CD4-positive, alpha-beta T cell treated with Interleukin-21 for 1 hour (primary cell): ENCODE measurements at places on chromosomes 6 and 20.

- DNase-seq = no peak
Observed at GRCh38 chr6:113068570-113068969, 721.4 kb downstream of the RFPL4B start.

GRCh38 chr6:30453508-30454116, 35.7 kb upstream of the HLA-E start:
- peak; percentile 86 for DNase-seq

DNA sequence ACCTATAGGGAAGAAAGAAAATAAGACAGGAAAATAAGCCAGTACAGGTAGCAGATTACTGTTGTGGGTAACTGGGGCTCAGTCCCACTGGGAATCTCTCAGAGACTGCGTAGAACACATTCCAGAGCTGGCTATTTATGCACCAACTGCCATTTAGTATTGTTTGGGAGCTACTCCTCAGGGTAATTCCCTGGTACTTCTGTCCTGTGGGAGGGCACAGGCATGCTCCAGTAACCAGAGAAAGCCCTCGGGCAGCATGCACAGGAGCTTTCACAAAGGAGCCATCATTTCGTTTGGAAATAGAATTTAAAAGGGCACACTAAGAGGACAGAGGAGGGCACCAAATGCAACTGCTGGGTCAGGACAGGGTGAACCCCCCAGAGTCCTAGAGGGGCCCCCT, 148.0 kb upstream of the LRFN2 start:
- no peak for DNase-seq

GRCh38 chr6:161598896-161599295, 325.0 kb upstream of the AGPAT4 start:
- DNase-seq = no peak

GRCh38 chr6:72826037-72826436, 204.2 kb downstream of the KCNQ5 start:
- DNase-seq = no peak

- DNase-seq = no peak
Observed at GRCh38 chr6:57075092-57075491, 14.9 kb upstream of the ZNF451 start.

GRCh38 chr20:35901678-35902544, 52.4 kb downstream of the SCAND1 start:
- no peak for DNase-seq

DNA sequence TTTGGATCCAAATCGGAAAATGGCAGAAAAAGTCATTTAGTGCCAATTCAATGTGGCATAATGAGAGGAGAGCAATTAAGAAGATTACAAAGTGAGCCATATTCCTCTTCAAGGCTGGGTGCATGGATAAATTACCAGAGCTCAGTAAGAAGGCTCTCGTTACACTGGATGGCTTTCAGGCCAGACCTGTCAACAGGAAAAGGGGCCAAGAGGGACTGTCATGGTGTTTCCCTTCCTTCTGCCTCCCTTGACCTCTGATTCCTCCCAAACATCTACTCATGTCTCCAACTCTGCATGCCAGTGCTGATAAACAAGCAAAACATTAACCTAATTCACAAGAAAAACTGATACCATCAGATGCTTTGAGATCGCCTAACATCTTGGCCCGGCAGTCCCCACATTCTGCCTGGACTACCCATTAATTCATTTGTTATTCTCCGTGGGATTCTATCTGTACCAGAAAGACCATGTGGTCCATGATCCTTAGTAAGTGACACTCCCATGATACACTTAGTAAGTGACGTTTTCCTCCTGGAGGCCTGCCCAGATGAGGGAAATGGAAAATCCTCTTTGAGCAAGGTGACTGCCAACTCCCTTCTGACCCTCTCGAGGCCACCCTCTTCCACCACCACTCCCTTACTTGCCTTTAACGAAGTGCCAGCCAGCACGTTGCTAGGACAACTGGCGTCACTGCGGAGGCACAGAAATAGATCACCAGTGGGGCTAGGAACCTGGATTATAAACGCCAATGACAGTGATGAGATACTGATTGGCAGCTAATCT, 239.2 kb downstream of the GMPR start:
- DNase-seq = no peak

DNA sequence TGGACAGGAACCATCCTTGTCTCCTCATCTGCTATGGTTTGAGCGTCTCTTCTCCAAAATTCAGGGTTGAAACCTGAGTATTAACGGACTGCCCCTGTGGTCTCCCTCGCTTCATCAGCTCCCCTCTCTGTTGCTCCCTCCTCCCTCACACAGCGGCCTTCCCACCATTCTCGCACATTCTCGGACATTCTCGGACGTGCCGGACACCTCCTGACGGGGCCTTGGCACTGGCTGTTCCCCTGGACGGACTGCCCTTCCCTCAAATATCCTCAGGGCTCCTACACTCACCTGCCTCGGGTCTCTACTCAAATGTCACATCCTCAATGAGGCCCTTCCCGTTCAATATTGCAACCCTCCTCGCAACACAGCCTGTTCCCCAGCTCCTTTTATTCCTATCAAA, 115.8 kb downstream of the TBC1D7 start:
- no peak for DNase-seq

DNA sequence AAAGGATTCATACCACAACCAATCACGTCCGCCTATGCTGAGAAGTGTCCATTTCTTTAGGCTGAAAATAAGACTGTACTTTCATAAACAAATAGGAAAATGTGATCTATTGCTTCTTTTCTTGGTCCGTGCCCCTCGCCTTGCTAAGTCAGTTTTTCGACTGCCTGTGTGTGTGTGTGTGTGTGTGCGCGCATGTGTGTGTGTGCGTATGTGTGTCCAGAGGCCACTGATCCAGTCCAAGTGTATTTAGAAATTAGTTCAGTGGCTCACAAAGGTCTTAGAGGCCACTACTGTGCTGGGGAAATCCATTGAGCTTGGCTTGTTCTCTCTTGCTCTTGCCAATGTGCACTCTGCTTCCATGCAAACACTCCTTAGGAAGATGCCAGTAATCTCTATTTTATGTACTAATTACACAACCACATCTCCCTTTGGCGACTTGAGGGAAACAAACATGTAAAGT, 50.5 kb downstream of the SLC22A23 start:
- DNase-seq = no peak

- DNase-seq = no peak
Observed at GRCh38 chr6:56756219-56756789, 113.6 kb upstream of the DST start.

- no peak for DNase-seq
Observed at GRCh38 chr6:36633915-36634314, 39.8 kb downstream of the SRSF3 start.

- no peak for DNase-seq
Observed at GRCh38 chr6:112781241-112781640, 434.1 kb downstream of the RFPL4B start.

GRCh38 chr20:50360921-50361320, 149.3 kb upstream of the PTPN1 start:
- no peak for DNase-seq

GRCh38 chr6:24947636-24948035, 11.9 kb upstream of the RIPOR2 start:
- DNase-seq = no peak

- no peak for DNase-seq
Observed at GRCh38 chr20:60631585-60632287, 620.3 kb upstream of the CDH4 start.

DNA sequence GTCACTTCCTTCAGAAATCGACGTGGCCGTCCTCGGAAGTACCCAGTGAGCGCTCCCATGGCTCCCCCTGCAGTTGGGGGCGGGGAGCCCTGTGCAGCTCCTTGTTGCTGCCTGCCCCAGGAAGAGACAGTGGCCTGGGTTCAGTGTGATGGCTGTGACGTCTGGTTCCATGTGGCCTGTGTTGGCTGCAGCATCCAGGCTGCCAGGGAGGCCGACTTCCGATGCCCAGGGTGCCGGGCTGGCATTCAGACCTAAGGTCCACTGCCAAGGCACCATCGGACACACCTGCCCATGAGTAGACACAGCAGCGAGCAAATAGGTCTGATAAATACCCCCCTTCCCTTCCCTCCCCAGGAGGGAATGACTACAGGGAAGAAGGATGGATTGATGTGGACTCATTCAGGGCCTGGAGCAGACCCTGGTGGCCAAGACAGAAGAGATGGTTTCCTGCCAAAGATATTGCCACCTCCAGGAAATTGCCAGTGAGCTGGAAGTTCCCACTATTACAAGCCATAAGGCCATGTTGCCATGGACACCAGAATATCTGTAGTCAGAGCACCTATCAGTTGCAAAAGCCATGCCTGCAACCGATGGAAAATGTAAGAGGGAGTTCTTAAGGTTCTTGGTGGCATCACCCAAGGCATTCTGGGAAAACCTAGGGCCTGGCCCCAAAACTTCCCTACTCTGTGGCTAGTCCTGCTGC, 4.2 kb downstream of the TCF19 start:
- DNase-seq = no peak

- no peak for DNase-seq
Observed at GRCh38 chr20:43383026-43383795, 74.5 kb upstream of the SRSF6 start.

DNA sequence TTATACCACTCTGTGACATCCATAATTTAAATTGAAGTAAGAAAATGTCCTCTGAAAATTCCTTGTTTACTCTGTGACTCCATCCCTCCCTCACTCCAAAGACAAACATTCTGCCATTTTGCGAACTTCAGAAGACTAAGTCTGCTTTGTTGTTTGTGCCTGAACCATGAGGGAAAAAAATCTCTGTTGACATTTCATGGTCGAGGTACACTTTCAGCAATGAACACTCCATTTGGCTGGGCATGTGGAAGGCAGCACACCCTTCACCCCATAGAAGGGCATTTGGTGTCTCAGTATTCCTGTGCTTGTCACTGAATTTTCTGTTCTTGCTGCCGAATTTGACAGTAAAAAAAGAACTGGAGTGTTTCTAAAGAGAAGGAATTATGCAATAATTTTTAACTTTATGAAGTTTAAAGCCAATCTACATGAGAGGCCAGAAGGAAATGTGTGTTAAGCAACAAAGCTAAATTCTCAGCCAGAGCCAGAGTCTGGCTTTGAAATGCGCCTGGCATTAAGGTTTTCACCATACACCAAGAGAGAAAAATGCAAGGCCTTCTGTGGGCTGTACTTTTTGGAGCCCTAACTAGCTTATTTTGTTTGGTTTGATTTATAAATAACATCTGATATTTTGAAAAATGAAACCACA, 4.7 kb upstream of the PBOV1 start:
- DNase-seq = no peak

- DNase-seq = no peak
Observed at GRCh38 chr6:82783587-82784236, 281.9 kb downstream of the UBE3D start.

GRCh38 chr6:99492092-99492491, 23.1 kb downstream of the USP45 start:
- no peak for DNase-seq

DNA sequence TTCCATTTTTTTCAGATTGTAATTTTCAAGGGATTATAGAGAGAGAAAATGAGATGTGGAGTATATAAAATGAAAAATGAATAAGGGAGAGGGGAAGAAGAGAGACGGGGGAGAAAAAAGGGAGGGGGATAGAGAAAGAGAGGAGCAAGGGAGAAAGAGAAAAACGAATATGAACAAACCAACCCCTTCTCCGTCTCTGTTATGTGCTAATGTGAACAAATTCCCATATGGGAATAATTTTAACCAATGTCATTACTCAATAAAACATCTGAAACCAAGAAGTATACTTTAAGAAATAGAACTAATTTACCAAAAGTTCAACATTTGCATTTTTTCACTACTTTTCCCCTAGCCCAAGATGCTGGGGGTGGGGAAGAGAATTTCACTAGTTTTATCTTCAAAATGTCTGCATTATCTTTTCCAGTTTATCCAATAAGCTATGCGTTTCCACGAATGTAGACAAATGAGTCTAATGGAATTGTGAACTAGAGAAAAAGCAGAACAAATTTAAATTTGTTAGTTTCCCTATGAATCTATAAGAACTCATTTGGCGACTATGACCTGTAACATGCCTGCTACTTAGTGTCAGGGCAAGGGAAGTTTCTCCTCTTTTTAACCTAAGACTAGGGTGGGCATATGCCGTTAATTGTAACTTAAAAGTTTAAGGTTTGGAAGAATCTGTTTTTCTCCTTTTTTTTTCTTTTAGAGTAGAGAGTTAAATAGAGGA, 286.3 kb downstream of the BTBD9 start:
- DNase-seq = no peak

GRCh38 chr6:125519367-125519766, 217.6 kb upstream of the HDDC2 start:
- no peak for DNase-seq

- DNase-seq = peak; percentile 63
Observed at GRCh38 chr6:33429750-33430052, 9.8 kb downstream of the SYNGAP1 start.

DNA sequence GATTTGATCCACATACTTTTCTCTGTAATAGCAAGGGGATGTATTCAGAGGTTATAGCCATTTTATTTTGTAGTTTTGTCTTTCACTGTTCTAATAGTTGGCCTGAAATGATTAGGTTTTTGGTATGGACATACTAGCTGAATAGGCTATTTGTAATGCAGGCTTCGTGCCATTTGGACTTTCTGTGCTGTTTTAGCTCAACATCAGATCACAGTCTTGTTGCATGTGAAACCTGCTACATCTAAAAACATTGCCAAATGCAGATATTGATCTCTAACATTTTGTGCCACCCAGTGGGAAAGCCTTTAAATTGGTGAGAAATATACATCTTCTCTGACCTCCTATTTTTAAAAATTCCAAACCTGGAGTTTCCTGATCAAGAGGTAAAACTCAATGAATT, 157.5 kb upstream of the SCGN start:
- DNase-seq = no peak

DNA sequence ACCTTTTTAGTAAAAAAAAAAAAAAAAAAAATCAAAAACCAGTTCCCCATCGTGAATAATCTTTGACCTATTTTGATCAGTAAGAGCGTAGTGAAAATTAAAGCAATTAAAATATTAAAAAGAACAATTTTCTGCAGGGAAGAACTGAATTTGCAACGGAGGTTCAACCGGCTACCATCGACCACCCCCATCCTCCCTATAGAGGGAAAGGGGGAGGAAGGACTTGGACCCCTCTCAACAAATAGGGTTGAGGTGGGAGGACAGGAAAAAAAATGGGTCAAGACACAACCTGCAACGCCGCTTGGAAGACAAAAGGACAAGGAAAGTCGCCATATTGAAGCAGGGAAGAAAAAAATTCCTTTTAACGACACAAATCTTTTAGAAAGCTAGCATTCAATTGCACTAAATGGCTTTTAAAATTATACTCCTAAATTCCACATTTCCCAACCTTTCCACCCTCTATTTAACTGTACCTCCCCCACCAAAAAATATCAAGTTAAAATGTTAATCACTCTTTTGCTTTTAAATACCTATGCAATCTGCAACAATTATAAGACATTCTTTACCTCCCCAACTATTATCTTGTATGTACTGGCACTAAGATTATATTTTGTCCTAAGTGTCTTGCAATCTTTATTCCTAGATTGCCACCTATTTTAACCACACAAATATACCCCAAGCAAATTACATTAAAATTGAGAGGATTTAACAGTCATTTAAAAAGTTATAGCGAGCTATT, 1.7 kb downstream of the PPP1R10 start:
- peak; percentile 70 for DNase-seq
